ENCODE measurements at places on chromosomes 3 and 15.

DNA sequence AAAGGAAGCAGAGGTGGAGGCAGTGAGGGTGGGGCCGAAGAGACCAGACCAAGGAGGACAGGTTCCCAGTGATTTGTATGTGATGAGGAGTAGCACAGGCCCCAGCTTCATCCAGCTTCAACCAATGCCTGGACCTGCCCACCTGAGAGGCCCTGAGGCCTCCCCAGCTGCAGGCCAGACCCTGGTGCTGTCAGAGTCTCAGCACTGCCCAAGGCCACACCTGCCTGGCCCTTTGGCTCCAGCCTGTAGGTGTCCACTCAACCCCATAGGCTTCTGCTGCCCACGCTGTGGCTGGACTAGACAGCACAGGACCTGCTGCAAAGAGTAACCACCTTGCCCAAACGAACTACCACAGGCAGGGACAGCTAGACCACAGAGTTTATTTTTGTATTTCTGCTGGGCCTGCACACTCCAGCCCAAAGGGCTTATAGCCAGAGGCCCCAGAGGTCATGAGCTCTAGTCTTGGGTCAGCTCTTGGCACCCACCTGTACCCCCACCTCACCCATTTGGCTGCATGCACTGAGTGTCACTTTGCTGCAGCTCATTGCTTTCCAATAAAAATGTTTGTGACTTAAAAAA is 81.9 kb upstream of the CDV3 start:
- DNase-seq: no peak

DNA sequence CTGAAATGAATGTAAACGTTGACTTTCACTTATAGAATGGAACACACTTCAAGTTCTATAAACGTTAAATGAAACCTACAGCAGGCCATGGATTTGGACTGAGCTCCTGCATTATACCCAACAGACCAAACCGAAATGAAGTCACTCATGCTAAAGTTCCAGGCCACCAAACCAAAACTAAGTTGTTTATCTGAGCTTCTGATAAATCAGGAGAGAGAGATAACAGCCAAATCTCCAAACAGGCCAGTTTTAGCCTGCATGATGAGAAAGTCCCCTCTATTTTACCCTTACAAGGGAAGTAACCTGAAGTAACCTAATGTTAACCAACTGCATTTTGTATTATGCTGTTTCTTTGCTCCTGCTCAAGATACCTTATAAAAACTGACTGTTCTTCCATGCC is 44.5 kb downstream of the DCUN1D1 start:
- no peak for DNase-seq

DNA sequence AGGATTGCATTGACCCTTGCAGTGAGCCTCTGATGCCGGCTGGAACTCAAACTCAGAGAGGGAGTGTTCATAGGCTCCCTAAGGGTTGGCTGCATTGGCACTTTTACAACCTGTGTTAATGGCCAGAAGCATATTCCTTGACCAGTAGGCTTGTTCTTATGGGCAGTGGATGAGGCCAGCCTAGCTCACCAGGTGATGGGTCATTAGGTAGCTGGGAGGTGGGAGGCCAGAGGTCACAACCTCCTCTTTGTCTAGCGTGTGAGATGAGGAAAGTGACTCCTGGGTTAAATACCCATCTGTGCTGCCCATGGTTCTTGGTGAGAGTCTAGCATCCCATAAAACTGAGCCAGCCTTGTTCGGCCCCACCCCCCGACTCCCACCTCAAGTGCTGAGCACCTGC is 275.7 kb upstream of the CTNNB1 start:
- no peak for DNase-seq

DNA sequence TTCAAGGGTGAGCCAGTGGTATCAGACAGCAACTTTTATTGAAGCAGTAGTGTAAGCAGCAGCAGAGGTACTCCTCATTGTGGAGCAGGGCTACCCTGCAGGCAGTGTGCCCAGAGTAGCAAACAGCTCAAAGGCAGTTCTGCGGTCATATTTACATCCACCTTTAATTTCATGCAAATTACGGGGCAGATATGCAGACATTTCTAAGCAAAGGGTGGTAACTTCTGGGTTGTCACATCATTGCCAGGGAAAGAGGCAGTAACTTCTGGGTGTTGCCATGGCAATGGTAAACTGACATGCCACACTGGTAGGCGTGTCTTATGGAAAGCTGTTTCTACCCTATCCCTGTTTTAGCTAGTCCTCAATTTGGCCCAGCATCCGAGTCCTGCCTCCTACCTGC is 46.5 kb upstream of the CLDN18 start:
- no peak for DNase-seq

GRCh38 chr3:32432711-32433530 is 41.3 kb downstream of the CMTM7 start:
- no peak for DNase-seq

DNA sequence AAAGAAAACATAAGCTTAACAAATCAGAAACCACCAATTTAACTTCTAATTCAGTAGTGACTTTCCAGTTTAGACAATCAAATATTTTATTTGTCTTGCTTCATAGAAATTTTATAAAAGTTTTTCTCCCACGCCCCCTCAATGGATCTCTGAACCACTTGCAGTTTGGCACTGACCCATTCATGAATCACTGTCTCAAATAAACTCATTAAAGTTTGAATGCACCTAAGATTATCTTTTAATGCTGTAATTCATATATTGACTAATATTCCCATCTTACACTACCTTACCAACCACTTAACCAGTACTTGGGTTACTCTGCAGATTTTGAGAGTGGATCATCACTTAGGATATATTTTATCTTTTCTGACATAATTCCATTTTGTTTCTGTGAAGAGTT is 880.2 kb downstream of the OTOL1 start:
- no peak for DNase-seq

GRCh38 chr15:60928970-60929369 is 300.1 kb downstream of the RORA start:
- DNase-seq: no peak

- no peak for DNase-seq
Observed at GRCh38 chr15:74179983-74180880, 6.7 kb downstream of the ISLR start.

DNA sequence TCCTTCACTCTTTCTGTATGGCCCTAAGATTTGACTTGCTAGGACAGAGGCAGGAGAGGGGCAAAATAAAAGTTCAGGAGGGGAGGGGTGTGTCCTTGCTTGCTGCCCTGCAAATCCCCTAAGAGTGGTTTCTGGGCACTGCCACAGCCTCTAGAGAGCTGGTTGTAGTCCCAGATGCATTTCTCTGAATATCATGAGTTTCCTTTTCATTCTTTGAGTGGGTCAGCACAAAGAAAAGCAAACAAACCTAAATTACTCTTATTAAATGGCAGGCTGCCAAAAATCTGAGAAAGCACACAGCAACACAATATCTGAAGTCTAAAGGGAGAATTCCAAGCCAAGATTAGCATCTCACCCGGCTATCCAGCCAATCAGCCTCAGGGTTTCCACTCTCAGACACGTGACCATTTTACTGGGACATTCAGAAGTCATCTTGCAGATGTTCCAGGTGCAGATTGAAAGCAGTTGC is 919.3 kb downstream of the TUSC7 start:
- DNase-seq: no peak

DNA sequence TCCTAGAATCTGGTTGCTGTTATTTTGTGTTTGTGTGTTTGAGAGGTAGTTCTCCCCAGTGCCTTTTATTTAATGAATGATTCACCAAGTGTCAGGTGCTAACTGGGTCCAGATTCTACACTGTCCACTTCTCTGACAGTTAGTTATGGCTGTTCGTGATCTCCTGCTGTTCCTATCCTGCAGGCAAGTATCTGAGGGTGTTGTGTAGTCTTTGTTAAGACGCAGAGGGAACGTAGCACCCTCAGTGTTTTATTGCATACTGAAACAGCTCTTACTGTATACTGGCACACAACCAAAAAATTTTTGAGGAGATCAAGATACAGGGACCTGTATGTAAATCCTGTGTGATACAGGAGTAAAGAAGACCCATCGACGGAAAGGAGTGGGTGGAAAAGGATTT is 1271.3 kb downstream of the ROBO1 start:
- no peak for DNase-seq

GRCh38 chr15:53586799-53587198 is 172.7 kb downstream of the WDR72 start:
- no peak for DNase-seq

DNA sequence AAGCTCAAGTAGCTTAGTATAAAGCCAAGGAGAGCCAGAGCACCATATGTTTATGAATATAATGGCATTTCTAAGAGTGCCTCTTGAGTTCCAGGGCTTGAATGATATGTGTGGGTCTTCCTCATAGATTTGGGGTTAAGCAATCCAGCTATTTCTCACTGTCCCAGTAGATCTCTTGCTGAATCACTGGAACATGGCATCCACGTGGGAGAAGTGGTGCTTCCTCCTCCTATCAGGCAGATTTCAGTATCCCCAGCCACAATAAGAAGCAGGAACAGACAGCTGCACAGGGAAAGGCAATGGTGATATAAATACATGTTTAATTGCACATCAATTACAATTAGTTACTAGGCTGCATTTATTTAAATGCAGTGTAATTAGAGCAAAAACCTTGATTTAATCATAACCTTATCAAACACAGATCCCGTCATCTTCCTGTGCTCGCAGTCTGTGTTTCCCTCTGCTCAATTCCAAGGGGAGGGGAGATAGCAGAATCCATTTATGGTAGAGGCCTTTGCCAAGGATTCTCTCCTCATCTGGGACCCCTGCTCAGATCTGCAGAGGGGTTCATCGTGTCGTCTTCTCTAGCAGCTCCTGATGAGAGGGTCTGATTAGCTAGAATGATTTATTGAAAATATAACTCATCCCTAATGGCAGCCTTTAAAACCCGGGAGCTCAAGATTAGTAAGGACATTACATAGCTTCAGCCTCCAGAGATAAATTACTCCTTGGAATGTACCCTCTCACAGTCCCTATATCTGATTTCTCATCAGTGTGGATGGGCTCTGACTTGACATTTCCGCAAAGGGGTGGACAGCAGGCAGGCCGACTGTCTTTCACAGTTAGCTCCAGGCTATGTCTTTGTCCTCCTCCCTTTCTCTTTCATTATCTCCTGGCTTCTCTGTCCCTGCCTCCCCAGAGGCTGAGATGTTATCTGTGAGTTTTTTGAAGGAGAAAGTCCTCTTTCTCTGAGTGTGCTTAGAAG is 775.9 kb downstream of the AGBL1 start:
- DNase-seq: no peak

- no peak for DNase-seq
Observed at GRCh38 chr3:177378168-177378567, 180.9 kb upstream of the TBL1XR1 start.
